Activated CD8-positive, alpha-beta T cell treated with anti-CD3 and anti-CD28 coated beads for 36 hours (primary cell): ENCODE measurements at places on chromosomes 2 and 18. TPM values are rescaled to one million over a fixed set of nuclear protein-coding genes. Genes with fewer than 3 reads are reported as not detected.

Gene RFTN2
- not detected for total RNA-seq

DNA sequence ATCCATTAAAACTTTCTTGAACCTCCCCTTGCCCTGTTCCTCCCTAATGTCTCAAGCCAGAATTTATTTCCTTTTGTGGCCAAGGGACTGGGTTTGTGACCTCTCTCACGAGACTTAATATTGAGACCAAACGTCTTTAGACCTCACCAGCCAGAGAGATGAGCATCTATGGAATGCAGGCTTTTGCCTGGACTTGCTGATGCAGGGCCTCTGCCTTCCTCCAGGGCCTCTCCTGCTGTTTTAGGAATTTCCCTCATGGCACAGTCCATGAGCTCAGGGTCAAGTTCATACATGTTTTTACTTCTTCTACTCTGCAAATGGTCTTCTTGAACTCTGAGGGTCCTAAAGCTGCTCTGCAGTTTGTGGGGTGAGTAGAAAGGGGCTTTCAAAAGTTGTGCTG lies 22.3 kb downstream of the IL1B start:
- peaks cover 18% of the 10 kb centered on the region for H3K4me1 ChIP-seq
- no peaks in the 10 kb centered on the region for H3K27me3 ChIP-seq
- no peak for DNase-seq

Gene DAW1
- not detected for total RNA-seq

DNA sequence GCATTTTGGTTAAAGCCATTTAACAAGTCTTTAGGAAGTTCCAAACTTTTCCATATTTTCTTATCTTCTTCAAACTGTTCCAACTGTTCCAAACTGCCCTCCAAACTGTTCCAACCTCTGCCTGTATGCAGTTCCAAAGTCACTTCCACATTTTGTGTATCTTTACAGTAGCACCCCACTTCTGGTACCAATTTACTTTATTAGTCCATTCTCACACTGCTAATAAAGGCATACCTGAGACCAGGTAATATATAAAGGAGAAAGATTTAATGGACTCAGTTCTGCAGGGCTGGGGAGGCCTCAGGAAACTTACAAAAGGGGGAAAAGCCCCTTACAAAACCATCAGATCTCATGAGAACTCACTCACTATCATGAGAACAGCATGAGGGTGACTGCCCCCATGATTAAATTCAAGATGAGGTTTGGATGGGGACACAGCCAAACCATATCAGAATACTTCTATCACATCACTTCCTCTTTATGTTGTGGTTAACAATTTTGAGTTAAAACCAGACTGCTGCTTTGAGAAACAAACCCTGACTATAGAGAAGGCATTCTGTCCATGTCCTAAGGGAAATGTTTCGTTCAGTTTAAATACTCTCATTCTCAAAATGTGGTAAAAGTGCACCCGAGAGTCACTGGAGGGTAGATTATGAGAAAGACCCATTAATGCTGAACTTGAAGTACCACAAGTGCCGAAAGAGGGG lies 11.0 kb downstream of the IL18R1 start:
- H3K36me3 ChIP-seq = peaks cover 78% of the 10 kb centered on the region
- H3K27ac ChIP-seq = peak overlapping the region; percentile 96
- H3K4me1 ChIP-seq = peaks cover 88% of the 10 kb centered on the region
- H3K27me3 ChIP-seq = no peaks in the 10 kb centered on the region
- DNase-seq = peak; percentile 41

DNA sequence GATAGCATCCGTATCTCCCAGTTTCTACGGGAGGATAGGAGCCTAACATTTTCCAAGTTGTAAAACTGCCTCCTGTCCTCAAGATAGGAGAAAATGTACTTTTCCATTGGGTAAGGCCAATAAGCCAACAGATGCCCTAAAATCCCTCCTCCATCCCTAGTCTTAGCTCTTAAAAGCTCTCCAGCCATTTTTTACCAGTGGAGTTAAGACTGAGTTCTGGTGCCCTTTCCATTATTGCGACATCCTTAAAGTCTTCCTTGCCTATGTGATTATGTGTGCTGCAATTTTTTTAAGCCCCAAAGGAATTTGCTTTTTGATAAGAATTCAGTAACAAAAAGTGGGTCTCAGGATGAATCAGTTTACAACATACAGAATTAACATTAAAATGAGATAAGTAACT lies 33.0 kb downstream of the LINC00305 start:
- H3K4me3 ChIP-seq = no peak overlapping the region
- H3K27me3 ChIP-seq = peaks cover 1% of the 10 kb centered on the region
- H3K27ac ChIP-seq = no peak overlapping the region

Gene MARCO
- total RNA-seq = not detected

- H3K27me3 ChIP-seq = peaks cover 7% of the 10 kb centered on the region
- H3K27ac ChIP-seq = no peak overlapping the region
- no peaks in the 10 kb centered on the region for H3K4me1 ChIP-seq
- no peak for DNase-seq
- H3K36me3 ChIP-seq = no peaks in the 10 kb centered on the region
Observed at GRCh38 chr18:8657873-8658470, 47.4 kb upstream of the MTCL1 start.

Gene SPP2
- not detected for total RNA-seq

Gene REG3A
- not detected for total RNA-seq

Gene SLC8A1
- 0.23 TPM for total RNA-seq

Gene LRRC30
- total RNA-seq = not detected

- no peaks in the 10 kb centered on the region for H3K36me3 ChIP-seq
- no peaks in the 10 kb centered on the region for H3K27me3 ChIP-seq
- DNase-seq = no peak
- H3K27ac ChIP-seq = peak overlapping the region; percentile 91
- H3K4me1 ChIP-seq = peaks cover 51% of the 10 kb centered on the region
- H3K4me3 ChIP-seq = no peak overlapping the region
Observed at GRCh38 chr2:60808330-60808801, 52.3 kb downstream of the PAPOLG start.

GRCh38 chr18:39571511-39571910 lies 2005.9 kb upstream of the CELF4 start:
- H3K27ac ChIP-seq = no peak overlapping the region
- H3K4me1 ChIP-seq = no peaks in the 10 kb centered on the region
- H3K27me3 ChIP-seq = no peaks in the 10 kb centered on the region
- H3K4me3 ChIP-seq = no peak overlapping the region
- H3K36me3 ChIP-seq = no peaks in the 10 kb centered on the region

DNA sequence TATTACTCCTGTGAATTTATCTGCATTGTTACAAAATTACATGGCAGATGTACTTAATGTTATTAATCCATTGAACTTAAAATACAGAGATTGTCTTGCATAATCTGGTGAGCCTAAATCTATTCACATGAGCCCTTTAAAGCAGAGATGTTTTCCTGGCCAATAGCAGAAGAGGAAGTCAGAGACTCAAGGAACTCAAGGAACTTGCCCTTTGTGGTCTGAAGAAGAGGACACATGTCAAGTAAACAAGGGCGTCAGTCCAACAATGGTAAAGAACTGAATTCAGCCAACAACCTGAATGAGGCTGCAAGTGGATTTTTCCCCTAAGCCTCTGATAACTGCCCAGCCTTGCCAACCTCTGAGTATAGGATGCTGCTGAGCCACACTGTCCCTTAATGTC lies 356.3 kb upstream of the PKDCC start:
- H3K4me1 ChIP-seq = no peaks in the 10 kb centered on the region
- H3K27ac ChIP-seq = no peak overlapping the region
- peaks cover 6% of the 10 kb centered on the region for H3K27me3 ChIP-seq
- H3K36me3 ChIP-seq = no peaks in the 10 kb centered on the region
- no peak overlapping the region for H3K4me3 ChIP-seq

DNA sequence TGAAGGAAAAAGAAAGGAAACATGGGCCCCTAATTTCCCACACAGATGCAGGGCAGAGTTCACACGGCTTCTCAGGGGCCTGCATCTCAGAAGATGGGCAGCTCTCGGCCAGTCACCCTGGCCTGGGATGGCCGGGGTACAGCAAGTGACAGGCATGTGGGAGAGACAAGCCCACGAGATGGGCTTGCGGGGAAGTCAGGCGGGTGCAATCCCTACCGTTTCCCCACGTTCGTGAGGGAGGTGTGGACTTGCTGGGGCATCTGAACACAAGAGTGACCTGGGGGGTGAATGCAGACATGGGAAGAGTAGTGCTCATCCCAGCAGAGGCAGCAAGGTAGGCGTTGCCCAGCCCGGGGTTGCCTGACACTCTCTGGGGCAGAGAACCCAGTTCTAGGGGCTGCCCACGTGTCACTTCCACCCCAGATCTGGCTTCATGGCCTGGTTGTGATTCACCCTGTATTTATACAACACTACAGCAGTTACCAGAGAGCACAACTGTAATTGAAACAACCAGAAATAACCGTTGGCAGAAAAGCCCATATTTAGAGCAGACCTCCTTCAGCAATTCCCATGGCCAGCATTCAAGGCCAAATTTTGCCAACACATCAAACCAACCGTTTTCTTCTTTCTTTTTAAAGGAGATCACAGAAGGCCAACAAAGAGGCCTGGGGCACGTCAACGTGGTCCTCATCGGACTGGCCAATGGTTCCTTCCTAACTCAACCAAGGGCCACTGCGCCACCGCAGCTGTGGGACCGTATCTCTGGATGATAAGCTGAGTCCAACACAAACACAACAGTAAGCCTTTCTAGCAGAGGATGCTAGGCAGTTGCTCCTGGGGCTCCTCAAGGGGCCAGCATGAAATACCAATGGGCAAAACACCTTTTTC lies 58.4 kb downstream of the PARD6G start:
- no peak for DNase-seq
- H3K4me1 ChIP-seq = no peaks in the 10 kb centered on the region
- no peaks in the 10 kb centered on the region for H3K36me3 ChIP-seq
- H3K27me3 ChIP-seq = peaks cover 5% of the 10 kb centered on the region

DNA sequence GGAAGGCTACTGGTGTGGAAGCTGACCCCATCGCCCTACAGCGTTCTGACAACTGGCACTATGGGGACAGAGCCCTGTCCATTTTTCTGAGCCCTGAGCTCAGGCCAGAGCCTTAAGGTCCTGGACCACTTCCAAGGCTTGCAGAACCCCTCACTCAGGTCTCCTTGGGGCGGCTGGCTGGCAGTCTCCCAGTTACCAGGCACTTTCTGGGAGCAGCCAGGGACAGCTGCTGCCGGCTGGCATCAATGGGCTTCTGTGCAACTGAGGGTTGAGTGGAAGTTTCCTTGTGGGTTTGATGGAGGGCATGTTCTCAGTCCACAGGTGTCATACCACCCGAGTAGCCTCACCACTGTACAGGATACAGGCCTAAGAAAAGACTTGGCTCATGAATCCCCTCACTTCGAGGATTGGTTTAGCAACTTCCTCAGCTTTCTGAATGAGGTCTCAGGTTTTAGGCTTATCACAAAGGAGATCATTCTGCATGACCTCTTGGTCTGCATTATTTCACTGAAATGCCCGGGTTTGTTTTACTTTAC lies 27.4 kb upstream of the WIPF1 start:
- H3K36me3 ChIP-seq = peaks cover 69% of the 10 kb centered on the region
- H3K27ac ChIP-seq = peak overlapping the region; percentile 41
- DNase-seq = no peak
- H3K27me3 ChIP-seq = no peaks in the 10 kb centered on the region
- H3K4me3 ChIP-seq = no peak overlapping the region

- H3K27me3 ChIP-seq = peaks cover 70% of the 10 kb centered on the region
- DNase-seq = no peak
- H3K27ac ChIP-seq = no peak overlapping the region
- H3K36me3 ChIP-seq = no peaks in the 10 kb centered on the region
- peaks cover 57% of the 10 kb centered on the region for H3K4me1 ChIP-seq
Observed at GRCh38 chr2:172100080-172100934, 2.4 kb downstream of the DLX2 start.

- no peak overlapping the region for H3K4me3 ChIP-seq
- no peaks in the 10 kb centered on the region for H3K4me1 ChIP-seq
- H3K27me3 ChIP-seq = no peaks in the 10 kb centered on the region
- no peak for DNase-seq
Observed at GRCh38 chr18:2414235-2414634, 157.1 kb downstream of the METTL4 start.

DNA sequence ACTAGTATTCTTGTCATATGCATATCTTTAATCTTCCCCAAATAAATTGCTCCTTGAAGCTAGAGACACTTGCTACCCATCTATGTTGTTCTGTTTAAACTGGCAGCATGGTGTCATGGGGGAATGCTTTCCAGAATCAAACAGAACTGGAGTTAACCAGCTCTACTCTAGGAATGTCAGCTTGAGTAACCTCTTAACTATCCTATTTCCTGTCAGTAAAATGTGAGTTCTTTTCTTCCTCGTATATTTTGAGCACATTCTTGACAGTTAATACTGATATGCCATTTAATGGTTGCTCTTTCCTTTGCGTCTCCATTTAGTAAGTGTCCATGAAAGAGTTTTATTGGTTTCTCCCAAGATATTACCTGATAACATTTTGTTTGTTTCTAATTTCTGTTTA lies 23.0 kb downstream of the CNTNAP5 start:
- H3K4me1 ChIP-seq = no peaks in the 10 kb centered on the region
- no peaks in the 10 kb centered on the region for H3K36me3 ChIP-seq
- DNase-seq = no peak
- H3K27ac ChIP-seq = no peak overlapping the region
- H3K27me3 ChIP-seq = no peaks in the 10 kb centered on the region
- H3K4me3 ChIP-seq = no peak overlapping the region

DNA sequence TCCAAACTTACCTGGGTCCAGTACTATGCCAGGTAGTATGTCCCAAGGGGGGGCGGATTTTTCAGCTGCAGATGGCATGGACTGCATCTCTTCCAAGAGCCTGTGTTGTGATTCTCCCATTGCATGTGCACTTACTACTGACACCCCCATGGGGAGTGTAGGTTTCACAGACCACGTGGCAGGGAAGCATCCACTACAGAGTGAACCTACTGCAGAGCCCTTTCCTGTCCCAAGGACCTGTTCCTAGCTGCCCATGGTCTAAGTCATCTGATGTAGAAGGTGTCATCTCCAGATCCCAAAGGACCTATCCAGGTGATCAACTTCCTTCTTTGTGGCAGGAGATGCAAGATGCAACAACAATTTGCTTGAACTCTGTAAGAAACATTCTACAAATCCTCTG lies 9.9 kb upstream of the SULT1C3 start:
- no peak overlapping the region for H3K27ac ChIP-seq
- H3K36me3 ChIP-seq = no peaks in the 10 kb centered on the region
- peaks cover 6% of the 10 kb centered on the region for H3K27me3 ChIP-seq
- no peaks in the 10 kb centered on the region for H3K4me1 ChIP-seq
- no peak overlapping the region for H3K4me3 ChIP-seq

- DNase-seq = no peak
- no peak overlapping the region for H3K27ac ChIP-seq
- no peaks in the 10 kb centered on the region for H3K36me3 ChIP-seq
- H3K27me3 ChIP-seq = no peaks in the 10 kb centered on the region
- H3K4me3 ChIP-seq = no peak overlapping the region
Observed at GRCh38 chr2:165202239-165202638, 1.6 kb downstream of the SCN3A start.

Gene ERICH2
- not detected for total RNA-seq

- no peaks in the 10 kb centered on the region for H3K4me1 ChIP-seq
- no peak overlapping the region for H3K27ac ChIP-seq
- no peaks in the 10 kb centered on the region for H3K36me3 ChIP-seq
- H3K4me3 ChIP-seq = no peak overlapping the region
- H3K27me3 ChIP-seq = peaks cover 13% of the 10 kb centered on the region
- no peak for DNase-seq
Observed at GRCh38 chr2:180111901-180112300, 104.8 kb upstream of the CWC22 start.
